ENCODE measurements at places on chromosomes 1 and 21.

DNA sequence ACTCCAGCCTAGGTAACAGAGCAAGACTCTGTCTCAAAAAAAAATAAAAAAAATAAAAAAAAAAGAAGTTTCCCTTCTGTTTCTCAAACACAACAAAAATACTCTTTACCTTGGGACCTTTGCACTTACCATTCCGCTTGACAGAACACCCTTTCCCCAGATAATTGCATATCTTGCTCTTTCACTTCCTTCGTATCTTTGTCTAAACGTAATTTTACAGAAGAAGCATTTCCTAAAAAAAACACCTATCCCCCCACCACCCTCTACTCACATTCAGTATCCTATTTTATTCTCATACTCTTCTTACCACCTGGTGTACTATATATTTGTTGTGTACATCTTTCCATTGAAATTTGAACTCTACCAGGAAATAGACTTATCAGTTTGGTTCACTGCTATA is 32.7 kb downstream of the ASH1L start:
- no peak for DNase-seq

DNA sequence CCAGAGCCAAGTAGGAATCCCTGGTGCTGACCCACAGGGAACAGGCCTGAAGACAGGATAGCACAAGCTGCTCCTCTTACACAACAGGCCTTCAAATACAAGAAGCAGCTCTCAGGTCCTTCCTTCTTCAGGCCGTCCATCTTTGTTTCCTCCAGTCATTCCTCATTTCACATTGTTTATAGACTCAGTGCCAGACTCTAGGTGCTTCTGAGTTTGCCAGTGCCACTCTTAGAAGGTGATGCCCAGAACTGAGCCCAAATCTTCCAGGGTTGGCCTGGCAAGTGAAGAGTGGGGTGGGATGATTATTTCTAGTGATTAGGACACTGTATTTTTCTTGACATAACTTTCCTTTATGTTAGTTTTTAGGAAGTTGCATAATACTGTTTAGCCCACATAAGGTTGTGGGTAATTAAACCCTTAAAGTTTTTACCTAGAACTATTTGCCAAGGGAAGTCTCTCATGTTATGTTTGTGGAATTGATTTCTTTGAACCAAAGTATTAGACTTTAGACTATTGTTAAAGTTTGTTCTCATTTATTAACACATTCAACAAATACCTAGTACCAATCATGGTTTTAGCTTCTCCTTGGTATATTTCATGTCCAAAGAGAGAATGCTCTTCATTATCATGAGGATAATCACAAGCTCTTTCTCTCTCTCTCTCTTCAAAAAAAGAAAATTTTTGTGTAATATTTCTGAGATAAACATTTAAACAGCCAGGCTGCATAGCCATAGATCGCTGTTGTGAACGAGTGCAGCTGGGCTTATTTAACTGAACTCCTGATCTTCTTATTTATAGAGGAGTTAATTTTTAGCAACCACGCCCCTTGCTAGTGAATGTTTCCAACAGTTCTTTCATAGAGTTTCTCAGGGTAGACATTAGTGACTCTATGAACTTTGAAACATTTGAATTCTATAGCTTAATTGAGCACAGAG is 47.7 kb downstream of the PGM1 start:
- DNase-seq = no peak

DNA sequence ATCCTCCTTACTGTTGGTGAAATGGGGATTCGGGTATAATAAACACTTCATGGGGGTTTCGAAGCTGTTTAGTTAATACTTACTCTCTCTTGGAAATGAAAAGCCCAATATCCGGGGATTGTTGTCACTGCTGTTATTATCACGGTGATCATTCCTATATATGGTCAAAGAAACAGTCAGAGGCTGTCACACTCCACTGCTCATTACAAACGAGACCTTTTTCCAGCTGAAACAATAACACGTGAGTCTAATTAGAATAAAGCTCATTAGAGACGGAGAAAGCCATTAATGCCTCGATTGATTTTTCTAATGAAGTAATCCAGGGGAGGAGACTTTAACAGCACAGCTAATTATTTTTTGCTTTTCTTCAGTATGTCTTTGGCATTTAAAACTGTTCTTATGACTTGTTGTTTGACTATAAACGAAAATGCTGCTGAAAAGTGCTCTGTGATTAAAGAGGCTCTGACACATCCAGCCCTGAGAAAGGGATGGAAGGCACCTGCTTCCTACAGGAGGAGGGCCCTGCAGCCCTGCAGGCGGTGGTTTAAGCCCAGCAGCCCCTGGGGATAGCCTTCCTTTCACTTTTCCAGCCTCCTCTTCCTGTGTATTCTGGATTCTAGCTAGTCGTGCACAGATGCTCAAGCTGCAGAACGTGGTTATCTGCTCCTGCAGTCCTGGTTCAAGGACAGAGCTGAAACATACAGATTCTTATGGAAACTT is 143.6 kb downstream of the EDEM3 start:
- DNase-seq = no peak

GRCh38 chr1:28779751-28780408 is 32.1 kb upstream of the OPRD1 start:
- no peak for DNase-seq

- DNase-seq = no peak
These were observed 60.9 kb downstream of the LHX4 start for GRCh38 chr1:180291004-180291403.

GRCh38 chr1:197021716-197022115 is 44.4 kb downstream of the CFHR5 start:
- DNase-seq = no peak

DNA sequence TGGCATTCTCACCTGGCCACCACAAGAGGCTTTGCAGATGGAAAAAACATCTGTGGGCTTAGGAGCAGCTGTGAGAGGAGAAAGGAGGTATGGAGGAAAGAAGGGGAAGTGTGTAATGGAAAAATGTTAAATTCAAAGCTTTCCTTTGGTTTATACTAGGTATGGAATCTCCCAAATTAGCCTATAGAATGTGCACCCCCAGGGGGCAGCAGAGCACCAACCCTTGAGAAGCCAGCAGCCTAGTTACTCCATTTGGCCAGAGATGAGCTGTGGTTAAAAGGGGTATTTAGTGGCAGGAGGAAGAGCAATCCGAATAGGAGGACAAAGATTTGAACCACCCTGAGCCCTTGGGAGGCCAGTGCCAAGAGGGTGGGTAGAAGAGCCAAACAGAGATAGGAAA is 97.5 kb upstream of the CTTNBP2NL start:
- DNase-seq = no peak

DNA sequence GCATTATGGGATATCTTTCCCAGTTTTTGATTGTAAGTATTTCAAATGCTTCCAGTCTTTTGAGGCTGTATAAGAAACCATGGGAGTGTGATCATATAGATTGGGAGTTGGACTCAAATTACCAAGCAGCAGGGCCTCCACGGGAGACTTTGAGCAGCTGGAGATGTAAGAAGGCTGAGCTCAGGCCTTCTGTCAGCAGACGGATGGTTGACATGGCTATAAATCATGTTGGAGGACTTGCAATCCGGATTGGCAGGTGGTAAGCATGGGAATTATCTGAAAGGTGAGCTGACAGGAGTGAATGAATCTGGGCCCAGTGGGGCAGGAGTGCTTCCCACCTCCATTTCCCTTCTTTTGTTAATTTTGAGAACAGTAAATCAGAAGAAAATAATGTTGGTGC is 83.2 kb upstream of the PPM1J start:
- DNase-seq = no peak

- DNase-seq = no peak
These were observed 28.0 kb upstream of the USP25 start for GRCh38 chr21:15701830-15702229.

- DNase-seq = no peak
These were observed at the start of gene PIGR for GRCh38 chr1:206946261-206946660. Gene PIGR (minus strand): TSS chr1:206946466. CDS start chr1:206940531, 5,935 bp downstream.

DNA sequence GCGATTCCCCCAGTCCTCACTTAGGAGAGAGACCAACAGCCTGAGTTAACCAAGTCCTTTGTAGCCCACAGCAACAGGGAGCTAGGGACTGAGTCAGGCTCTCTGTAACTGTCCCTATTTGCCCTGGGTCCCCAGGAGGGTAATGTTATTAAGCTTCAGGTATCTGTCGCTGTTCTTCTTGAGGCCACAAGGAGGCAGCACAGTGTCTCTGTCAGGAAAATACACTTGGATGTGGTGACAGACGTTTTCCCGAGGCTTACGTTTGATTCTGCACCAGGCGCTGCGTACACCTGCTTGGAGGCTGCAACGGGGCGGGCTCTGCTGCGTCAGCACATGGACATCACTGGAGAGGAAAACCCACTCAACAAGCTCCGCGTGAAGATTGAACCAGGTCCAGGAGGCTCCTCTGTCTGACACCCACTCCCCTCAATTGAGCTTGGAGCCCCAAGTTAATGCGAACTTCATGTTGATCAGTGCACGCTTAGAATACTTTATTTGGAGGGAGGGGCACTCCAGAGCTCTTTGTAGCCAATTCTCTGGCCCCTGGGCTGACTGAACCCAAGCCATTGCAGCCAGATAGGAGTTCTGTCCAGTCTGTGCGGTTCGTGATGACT is 10.7 kb upstream of the ELF3 start:
- no peak for DNase-seq

GRCh38 chr1:107896401-107896800 is 68.6 kb downstream of the VAV3 start:
- no peak for DNase-seq

- DNase-seq = no peak
These were observed 5.8 kb downstream of the VASH2 start for GRCh38 chr1:212955961-212956620.

- no peak for DNase-seq
These were observed 41.8 kb upstream of the CSF3R start for GRCh38 chr1:36524359-36525062.

- no peak for DNase-seq
These were observed 96.9 kb downstream of the GRIK3 start for GRCh38 chr1:36937371-36937770.

DNA sequence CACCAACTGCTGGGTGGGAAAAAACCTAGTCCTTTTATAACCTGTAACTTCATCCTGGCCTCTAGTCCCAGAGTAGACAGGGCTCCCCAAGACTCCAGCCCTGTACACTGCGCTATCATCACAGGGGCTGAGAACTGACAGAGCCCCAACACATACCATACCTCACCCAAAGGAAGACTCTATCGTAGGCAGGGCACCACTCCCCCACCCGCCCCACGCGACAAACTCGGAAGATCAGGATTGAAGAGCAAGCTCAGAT is 15.8 kb downstream of the INPP5B start:
- no peak for DNase-seq

- DNase-seq = no peak
These were observed 66.1 kb downstream of the EPS15 start for GRCh38 chr1:51453010-51453409.

GRCh38 chr1:22652881-22653316 is at the start of gene C1QB:
Gene C1QB (plus strand): TSS chr1:22653236. CDS start chr1:22659463, 6,227 bp downstream.
- DNase-seq = no peak

DNA sequence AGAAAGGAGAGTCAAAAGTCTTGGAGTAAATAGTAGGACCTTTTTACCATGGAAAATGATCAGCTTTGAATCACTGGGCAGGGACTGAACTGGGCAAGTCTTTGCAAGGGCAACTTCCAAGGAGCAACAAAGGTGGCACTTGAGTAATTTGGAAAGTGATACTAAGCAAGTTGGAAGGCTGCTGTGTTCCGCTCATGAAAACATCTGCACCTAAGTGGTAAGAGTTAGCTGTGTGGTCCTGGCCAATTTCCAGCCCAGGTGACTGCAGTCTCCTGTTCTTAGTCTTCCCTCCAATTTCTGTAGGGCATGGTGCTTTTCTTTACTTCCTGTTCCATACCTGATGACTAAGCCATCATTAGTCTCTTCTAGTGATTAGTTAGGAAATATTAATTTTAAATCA is 35.5 kb upstream of the PRDM2 start:
- DNase-seq = no peak

- DNase-seq = no peak
These were observed 411.8 kb upstream of the DAB1 start for GRCh38 chr1:57835620-57836019.

DNA sequence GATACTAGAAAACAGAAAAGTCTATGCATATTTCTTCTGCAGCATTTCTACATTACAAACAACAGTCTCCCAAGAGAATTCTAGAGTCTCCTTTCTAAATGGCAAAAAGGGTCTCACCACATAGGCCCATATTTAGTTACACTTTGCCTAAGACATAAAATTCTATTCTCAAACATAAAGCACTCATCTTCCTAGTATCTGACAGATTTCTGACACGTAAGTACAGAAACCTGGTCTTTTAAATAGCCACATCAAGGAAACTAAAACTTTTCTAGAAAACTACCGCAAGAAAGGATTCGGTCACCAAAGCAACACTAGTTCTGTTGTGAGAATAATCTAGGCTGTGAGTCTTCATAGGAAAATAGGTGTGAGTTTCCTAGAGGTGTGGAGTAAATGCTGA is 33.6 kb upstream of the CTSK start:
- DNase-seq = no peak

DNA sequence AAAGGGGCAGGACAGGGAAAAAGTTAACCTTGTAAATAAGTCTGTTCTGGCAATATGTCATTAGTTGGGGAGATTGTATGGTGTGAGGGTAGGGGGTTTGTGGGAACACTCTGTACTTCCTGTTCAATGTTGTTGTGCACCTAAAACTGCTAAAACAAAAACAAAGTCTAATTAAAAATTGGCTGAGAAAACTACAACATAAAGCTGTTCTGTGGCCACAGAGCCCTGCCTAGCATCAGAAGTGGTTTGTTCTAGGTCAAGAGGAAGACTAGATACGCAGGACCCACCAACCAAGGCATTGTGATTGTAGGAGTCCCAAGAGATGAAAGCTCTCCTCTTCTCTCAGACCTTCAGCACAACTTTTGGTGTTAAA is 81.0 kb upstream of the LRRC8D start:
- DNase-seq = no peak

DNA sequence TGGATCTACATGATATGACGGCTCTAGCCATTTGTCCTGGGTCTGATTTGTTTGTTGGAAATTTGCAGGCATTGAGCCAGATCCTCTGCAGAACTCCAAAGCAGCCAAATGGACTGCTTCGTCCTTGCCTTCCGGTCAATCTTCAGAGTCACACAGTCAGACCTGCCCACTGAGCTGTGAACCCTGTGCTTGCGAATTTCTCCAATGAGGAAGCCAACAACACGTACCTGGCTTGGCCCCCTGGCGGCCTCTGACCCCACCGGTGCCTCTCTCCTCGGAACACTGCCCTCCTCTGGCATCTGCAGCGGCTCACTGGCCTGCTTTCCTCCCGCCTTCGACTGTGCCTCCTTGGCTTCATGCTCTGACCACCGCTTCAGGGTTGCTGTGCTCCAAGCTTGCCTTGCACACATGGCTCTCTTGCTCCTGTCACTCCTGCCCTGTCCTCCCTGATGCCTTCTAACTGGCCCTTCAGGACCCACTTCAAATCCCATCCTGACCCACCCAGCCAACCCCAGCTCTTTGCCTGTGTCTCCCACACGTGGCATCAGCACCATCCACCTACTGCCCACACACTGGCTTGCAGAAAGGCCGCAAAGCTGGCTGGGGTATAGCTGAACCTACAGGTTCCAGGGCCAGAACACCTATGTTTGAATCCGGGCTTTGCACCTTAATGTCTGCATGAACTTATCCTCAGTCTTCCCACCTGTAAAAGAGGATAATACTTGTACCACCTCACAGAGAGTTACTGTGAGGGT is 128.2 kb downstream of the KCNN3 start:
- DNase-seq = no peak

- DNase-seq = peak; percentile 53
These were observed 4.3 kb downstream of the THEM4 start for GRCh38 chr1:151905070-151905442.

GRCh38 chr1:33255347-33256220 is 708 bp upstream of the ZNF362 start:
- peak; percentile 27 for DNase-seq

- DNase-seq = no peak
These were observed 35.8 kb downstream of the CDC42 start for GRCh38 chr1:22088331-22088730.

GRCh38 chr1:229792012-229792975 is 166.2 kb downstream of the URB2 start:
- DNase-seq = no peak

Measured in activated T-cell treated with anti-CD3 and anti-CD28 coated beads for 1 hour (primary cell).